ENCODE measurements at places on chromosomes 12 and 14. TPM values are rescaled to one million over a fixed set of nuclear protein-coding genes. Genes with fewer than 3 reads are reported as not detected.

The TAMALIN gene
- 18.6 TPM for total RNA-seq

The POTEM gene
- not detected for total RNA-seq

The TAS2R30 gene
- total RNA-seq, result 16.0 TPM

The GPR135 gene
- 2.5 TPM for total RNA-seq

The SLC39A5 gene
- total RNA-seq, result not detected

The YEATS4 gene
- 17.3 TPM for total RNA-seq

The PLEKHH1 gene
- 8.3 TPM for total RNA-seq

Measured in adrenal gland (tissue), 19 donors.